CD4-positive, alpha-beta T cell (primary cell): ENCODE measurements at places on chromosomes 1 and 21.

- DNase-seq: no peak
Observed at GRCh38 chr1:21666576-21667320, 2.4 kb downstream of the RAP1GAP start.

- no peak for DNase-seq
Observed at GRCh38 chr1:223401873-223402789, 8.9 kb downstream of the CCDC185 start.

DNA sequence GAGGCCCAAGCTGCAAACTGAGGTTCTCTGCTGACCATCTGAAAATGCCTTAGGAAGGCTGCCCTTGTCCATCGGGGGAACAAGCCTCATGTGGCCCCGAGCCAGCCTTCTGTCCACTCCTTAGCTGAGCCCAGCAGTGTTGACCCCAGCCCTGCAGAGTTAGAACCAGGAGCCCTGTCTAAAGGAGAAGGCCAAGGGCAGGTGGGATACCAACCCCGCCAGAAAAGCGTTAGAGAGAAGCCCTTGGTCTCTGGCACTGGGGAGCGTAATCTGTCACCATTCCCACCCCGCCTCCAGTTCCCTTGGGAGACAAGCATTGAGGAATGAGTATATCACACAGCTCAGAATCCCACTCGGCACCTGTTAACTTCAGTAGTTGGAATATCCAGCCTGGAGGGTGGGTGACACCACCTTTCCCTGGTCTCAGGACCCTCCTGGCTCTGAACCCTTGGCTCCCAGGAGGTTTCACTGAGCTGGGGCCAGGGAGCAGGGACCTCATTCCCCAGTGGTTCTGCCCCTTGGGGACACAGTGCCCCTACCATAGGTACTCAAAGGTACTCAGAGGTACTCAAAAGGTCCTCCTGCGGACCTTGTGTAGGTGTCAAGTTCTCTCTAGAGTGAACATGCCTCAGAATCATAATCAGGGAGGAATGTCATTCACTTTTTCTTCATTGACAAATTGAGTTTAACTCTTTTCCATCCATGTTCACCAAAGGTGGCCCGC lies 16.4 kb downstream of the ETS2 start:
- no peak for DNase-seq

GRCh38 chr1:7686301-7686850 lies 84.7 kb upstream of the VAMP3 start:
- DNase-seq: no peak

GRCh38 chr1:192161976-192162375 lies 3.7 kb downstream of the RGS18 start:
- DNase-seq: no peak

GRCh38 chr1:39047374-39048229 lies 21.5 kb downstream of the NDUFS5 start:
- DNase-seq: no peak

- DNase-seq: no peak
Observed at GRCh38 chr1:25676488-25676887, 59.9 kb downstream of the MAN1C1 start.

DNA sequence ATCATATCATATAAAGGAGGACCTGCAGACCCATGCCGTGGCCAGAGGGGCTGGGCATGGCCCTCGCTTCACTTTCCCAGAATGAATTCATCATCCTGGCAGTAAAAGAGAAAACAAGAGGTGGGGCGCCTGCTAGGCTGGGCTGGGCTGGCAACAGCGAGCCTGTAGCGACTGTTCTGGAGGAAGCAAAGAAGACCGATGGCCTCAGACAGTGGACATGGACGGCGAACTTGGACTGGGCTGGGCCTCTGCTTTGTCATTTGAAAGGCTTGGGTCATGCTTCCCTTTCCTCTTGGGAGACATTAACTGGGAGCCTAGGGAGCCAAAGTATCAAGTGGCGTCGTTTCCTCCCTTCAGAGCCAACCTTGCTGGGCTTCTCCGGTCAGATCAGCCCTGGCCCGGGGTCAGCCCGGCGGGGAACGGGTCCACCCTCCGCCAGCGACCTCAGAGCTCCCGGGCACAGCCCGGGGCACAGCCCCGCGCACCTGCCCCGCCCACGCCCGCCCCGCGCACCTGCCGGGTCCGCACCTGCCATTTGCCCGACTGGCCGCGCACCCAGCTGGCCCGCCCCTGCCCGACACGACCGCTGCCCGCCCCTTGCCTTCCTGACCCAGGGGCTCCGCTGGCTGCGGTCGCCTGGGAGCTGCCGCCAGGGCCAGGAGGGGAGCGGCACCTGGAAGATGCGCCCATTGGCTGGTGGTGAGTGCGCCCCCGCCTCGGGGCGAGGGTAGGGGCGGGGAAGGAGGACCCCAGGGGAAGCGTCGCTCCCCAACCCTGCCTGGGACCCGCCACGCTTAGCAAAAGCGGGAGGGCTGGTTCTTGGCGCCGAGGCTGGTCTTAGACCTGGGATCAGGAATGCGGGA lies at the start of gene FAM3B:
Gene FAM3B (plus strand): TSS at position 602 of the 863 bp plus-strand sequence. CDS start 79 bp downstream, at position 681.
- DNase-seq: no peak

DNA sequence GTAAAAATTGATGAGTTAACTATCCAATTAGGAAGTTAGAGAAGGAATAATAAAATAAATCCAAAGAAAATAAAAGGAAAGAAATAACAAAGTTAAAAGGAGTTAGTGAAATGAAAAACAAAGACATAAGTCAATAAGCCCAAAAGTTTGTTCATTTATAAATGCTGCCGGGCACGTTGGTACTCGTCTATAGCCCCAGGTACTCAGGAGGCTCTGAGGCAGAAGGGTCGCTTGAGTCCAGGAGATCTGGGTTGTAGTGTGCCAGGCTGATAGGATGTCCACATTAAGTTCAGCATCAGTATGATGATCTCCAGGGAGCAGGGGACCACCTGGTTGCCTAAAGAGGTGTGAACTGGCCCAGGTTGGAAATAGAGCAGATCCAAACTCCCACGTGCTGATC lies 35.5 kb upstream of the VANGL1 start:
- DNase-seq: no peak

DNA sequence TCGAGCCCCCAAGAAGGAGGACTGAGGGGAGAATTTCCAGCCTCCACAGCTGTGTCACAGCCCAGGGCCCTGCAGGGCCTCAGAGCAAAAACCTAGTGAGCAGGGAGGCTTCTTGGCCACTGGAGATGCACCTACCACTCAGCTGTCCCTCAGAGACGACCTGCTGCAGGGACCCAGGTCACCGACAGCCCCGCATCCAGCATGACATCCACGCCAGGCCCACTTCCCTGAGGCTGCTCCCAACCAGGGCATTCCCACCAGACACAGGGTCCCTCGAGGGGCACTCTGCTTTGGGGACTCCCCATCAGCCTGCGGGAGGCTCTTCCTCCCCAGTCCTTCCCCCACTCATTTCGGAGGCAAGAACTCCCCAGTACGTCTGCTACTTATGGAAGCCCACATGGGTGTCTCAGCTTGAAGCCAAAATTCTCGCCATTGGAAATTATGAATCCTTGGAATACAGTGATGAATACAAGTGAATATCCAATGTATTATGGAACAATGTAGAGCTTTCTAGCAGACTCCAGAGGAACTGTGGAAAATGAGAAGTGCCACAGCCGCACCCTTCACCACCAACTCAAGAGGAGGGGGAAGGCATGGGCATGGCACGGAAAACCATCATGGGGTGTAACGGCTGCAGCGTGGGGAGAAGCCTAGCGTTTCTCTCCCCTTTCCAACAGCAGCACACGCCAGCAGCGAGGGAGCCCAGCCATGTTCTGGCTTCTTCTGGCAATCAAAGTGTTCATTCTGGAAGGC lies 6.9 kb downstream of the TFF3 start:
- no peak for DNase-seq

DNA sequence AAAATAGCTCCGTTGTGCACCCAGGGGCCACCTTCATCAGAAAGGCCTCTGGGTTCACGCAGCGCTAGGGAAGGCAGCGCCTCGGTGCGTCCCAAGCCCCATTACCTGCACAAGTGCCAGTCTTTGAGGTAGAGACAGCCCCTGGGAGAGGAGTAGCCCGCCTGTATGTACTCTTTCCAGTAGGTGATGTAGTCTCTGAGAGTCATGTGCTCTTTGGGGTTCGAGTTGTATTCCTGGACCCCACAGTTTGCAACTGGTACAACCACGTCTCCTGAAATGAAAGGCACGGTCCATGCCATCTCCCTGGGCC lies 601 bp downstream of the JMJD4 start:
- DNase-seq: no peak

DNA sequence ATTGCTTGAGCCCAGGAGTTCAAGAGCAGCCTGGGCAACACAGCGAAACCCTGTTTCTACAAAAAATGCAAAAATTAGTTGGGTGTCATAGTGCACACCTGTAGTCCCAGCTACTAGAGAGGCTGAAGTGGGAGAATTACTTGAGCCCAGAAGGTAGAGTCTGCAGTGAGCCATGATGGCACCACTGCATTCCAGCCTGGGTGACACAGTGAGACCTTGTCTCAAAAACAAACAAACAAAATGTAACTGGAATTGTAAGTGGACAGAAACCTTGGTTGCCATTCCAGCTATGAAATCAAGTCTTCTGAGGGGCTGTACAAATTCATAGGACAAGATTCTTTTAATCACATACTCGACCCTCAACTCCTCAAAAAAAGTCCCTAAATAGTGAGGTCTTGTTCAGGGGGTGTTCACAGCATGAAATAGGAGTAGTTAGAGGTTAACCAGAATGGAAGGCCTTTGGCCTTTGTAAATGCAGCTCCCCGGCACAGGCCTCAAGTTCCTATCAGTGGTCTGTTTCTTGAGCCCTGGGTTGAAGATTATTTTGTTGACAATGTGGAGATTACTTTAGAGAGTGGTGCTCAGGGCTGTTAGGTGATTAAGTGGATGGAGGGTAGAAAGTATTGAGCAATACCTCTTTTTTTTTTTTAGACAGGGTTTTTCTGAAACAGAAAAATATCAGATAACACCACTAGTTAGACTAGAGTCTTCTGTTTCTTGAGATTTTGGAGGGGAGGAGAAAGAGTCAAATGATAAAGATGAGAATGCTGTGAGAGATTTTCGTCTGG lies 138.7 kb upstream of the ZNF648 start:
- DNase-seq: no peak

- DNase-seq: no peak
Observed at GRCh38 chr1:52235646-52236045, 93.8 kb downstream of the ZFYVE9 start.

GRCh38 chr1:187033693-187034390 lies 205.1 kb downstream of the PLA2G4A start:
- DNase-seq: no peak

DNA sequence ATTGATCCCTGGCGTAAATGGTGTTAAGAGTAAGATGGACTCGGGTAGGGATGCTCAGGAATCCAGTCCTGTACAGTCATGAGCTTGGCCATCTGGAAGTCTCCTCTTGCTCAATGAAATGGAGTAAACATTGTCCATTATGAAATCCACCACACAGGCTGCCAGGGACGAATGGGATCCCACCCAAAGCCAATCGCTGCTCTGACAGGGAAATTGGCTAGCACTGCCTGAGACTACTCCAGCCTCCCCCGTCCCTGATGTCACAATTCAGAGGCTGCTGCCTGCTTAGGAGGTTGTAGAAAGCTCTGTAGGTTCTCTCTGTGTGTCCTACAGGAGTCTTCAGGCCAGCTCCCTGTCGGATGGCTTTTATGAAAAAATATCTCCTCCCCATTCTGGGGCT lies at the start of gene HSD11B1:
Gene HSD11B1 (plus strand): TSS at position 263 of the 400 bp plus-strand sequence. CDS start 97 bp downstream, at position 360.
- DNase-seq: no peak

GRCh38 chr1:196650403-196650802 lies 1.4 kb upstream of the CFH start:
- DNase-seq: no peak

- no peak for DNase-seq
Observed at GRCh38 chr21:28943631-28944030, 49.0 kb downstream of the LTN1 start.

DNA sequence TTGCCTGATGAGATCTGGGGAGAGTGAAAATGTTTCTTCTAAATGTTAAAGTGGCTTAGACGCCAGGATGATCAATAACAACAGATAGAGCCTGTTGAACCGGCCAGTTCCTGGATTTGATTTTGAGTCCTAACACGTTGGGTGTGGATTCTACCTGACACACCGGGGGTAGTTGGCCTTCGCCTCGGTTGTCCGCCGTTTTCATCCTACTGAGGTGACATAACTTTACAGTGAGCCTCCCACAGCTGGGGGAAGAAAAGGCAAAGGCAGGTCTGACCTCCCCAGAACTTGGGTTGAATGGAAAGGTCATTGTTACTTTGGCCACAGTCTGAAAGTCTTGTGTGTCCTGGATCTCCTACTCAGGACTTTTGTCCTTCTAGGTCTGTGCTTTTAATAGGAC lies 1.1 kb downstream of the PGD start:
- no peak for DNase-seq

GRCh38 chr1:7541629-7542028 lies 229.5 kb upstream of the VAMP3 start:
- DNase-seq: no peak

DNA sequence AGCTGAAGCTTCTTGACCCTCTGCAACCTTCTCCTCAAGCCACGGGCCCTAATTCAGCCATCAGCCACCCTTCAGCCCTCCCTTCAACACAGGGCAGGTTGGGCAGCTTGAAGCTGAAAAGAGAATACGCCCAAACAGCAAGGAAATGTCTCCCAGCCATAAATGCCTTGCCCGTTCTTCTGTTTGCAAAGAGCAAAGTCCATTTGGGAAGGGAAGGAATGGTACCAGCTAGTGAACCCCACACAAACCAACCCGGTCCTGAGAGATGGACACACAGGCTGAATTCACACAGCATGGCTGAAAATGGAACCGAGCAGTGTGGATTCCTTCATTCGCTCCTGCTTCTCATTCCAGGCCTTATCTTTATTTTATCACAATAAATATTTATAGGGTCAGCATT lies 11.5 kb downstream of the PLEKHA6 start:
- DNase-seq: no peak

DNA sequence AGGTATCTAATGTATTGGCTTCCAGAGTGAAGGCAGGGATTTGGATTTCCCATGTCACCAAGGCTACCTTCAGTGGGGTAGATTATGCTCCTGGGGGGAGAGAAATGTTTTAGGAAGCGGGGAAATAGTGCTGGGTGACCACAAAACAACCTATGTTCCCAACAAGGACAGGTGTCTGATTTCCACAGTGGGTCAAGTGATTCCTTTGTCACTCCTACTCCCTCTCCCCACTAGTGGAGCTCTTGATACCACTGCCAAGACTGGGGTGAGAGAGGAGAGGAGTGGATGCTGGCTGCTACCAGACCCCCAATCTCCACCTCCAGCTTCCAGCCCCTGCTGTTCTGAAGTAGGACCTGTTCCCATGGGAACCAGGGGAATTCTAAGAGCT lies 104.3 kb upstream of the FAM78B start:
- DNase-seq: no peak

DNA sequence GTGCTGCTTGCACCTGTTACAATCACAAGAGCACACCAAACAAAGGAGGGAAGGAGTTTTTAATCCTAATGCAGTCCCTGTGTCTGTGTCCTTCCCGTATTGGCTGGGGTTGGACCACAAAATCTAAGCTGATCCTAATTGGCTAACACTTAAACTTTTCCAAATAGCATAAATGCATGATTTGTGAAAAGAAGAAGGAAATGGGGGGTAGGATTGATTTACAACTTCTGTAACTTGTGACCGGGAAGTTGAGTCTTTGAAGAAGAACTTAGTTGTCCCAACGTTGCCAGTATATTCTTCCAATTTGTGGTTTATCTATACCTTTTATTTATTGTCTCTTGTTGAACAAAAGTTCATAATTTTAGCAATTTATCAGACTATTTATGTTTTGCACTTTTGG lies 11.8 kb upstream of the IPP start:
- DNase-seq: no peak

GRCh38 chr1:196723325-196724185 lies 51.1 kb upstream of the CFHR3 start:
- peak; percentile 5 for DNase-seq

- peak; percentile 39 for DNase-seq
Observed at GRCh38 chr21:34073749-34074282, 438 bp downstream of the MRPS6 start.
